ENCODE measurements at places on chromosomes 6 and 20.

DNA sequence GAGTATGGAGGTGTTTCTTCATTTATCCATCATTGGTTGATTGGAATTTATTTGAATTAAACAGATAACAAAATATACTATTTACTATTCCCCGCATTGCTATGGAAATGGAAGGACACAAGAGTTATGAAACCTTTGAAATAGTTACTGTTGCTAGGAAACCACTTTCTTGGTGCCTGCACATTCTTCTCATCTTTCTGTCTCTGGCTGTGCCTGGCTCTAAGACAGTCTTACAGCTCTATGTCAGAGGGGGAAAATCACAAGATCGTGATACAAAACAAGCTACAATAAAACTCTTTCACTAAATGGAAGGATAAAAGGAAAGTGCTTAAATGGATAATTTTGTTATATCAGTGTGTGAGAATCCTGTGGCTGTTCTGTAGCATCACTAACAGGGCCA lies 453.0 kb downstream of the LMBRD1 start:
- DNase-seq = no peak

DNA sequence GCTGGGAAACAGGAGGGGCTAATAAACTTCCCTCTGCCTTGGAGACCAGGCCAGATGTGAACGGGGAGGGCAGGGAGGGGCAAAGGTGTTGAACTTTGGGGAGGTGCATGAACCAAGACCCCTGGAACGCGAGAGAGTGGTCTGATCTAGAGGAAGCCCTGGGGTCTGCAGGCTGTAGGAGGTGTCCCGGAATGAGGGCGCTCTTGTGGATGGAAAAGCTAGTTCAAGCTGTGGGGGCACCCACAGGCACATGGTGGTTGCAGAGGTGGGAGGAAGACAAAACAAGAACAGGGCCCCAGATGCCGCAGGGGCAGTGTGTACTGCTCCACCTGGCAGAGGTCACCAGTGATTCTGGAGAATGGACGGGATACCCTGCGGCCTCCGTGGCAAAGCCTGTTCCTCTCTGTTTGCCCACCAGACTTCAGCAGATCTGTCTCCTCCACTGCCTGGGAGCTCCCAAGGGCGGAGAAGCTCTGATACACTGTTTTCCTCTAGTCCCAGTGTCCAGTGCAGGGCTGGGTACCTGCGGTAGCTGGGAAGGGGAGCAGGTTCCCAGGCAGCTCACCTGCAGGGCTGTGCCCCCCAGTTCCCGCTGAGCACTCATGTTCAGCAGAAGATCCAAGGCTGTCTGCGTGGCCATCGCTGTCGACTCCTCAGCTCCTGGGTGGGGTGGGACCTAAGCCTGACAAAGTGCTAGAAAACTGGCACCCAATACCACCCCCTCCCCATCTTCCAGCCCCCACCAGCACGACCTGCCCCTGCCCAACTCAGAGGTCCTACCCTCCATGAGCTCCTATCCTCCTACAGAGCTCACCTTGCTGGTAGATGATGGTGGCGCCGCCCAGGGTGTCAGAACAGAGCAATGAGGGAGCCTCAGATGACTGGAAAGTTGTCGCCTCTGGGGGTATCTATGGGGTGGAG lies 14.7 kb downstream of the ZNF335 start:
- DNase-seq = no peak

DNA sequence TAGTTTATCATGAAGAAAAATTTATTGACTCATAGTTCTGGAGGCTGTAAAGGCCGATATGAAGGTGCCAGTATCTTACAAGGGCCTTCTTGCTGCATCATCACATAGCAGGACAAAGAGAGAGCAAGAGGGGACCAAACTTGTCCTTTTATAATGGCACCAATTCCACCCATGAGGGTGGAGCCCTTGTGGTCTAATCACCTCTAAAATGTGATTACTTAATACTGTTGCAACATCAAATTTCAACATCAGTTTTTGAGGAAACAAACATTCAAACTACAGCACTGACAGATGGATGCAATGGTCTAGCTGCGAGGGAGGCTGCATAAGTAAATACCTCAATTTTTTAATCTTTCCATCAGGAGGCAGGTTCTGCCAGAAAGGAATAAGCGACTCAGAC lies 76.7 kb upstream of the LAMA2 start:
- DNase-seq = no peak

GRCh38 chr6:139449611-139450000 lies 75.2 kb upstream of the CITED2 start:
- DNase-seq = no peak

GRCh38 chr6:129643176-129643575 lies 66.8 kb downstream of the ARHGAP18 start:
- DNase-seq = no peak

DNA sequence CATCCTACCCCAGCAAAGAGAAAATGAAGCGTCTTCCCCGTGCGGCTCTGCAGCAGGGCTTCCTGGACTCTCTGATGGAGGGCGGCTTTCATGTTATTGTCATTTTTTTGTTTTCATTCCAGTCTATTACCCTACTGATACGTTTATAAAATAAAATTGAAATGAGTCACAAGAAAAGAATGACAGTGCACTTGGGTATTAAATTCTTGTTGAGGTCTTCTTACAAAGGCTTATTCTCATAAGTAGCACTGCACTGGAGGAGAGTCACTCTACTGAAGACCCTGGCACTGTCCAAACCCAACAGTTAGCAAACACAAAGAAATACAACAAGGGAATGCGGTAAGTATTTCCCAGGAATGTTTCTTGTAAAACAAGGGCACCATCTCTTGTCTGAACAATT lies 379.3 kb downstream of the MAFB start:
- no peak for DNase-seq

DNA sequence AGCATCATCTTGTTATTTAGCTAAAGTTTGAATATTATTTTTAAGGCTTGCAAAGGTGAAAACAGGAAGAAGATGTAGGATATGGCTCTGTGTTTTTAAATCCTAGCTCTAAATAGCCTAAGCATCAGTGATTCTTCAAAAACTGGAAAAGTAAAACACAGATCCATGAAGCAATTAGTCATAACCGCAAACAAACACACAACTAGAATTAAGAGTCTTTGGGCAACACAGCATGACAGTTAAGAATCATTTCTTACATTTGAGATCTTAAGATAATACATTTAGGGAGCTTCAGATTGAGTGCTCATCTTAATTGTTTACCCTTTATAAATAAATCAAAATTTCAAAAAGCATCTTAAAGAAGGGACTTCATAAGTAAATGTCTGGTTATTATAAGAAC lies 115.8 kb upstream of the MAP7 start:
- DNase-seq = no peak

- no peak for DNase-seq
Measured at GRCh38 chr6:2751871-2752270, 1.1 kb upstream of the MYLK4 start.

- DNase-seq = no peak
Measured at GRCh38 chr6:73032586-73032985, 192.7 kb downstream of the KHDC1L start.

DNA sequence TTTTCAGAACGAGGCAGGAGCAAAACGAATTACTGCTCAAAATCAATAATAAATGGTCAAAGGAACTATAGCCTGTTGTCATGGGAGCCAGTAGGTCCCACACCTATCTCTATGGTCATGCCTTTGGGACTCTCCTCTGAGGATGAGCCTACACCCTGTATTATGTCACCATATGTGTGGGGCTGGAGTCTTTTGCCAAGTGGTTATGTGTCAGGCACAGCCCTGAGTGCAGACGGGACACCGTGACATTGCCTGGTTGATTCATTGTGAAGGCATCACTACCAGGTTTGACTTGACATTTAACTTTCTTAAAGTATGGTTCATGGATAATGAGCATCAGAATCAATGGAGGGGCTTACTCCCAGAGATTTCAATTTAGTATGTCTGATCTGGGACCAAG lies 23.6 kb downstream of the BMP6 start:
- no peak for DNase-seq
